RWPE1 (cell line): ENCODE measurements at places on chromosomes 11 and 22.
A peak's percentile ranks its signal among the peaks of the same experiment; 100 is the strongest.

DNA sequence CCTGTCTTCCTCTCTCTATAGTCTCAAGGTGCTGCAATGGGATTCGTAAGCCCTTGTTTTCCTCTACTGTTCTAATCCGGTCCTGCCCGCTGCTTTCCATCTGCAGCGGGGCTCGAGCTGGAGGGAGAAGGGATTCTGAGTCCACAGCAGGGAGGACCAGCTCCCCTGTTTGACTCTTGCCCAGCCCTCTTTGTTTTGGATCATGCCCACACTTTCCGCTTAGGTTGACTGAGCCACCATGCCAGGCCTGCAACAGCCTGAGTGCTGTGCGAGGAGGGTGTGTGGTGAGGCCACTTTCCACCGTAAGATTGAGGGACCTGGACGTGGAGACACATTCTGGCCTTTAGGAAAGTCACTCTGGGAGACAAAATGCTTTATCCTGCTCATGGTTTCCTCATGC is 58.3 kb downstream of the CEP164 start:
- DNase-seq = no peak

GRCh38 chr11:126145954-126146353 is 65.5 kb downstream of the RPUSD4 start:
- no peak for DNase-seq

DNA sequence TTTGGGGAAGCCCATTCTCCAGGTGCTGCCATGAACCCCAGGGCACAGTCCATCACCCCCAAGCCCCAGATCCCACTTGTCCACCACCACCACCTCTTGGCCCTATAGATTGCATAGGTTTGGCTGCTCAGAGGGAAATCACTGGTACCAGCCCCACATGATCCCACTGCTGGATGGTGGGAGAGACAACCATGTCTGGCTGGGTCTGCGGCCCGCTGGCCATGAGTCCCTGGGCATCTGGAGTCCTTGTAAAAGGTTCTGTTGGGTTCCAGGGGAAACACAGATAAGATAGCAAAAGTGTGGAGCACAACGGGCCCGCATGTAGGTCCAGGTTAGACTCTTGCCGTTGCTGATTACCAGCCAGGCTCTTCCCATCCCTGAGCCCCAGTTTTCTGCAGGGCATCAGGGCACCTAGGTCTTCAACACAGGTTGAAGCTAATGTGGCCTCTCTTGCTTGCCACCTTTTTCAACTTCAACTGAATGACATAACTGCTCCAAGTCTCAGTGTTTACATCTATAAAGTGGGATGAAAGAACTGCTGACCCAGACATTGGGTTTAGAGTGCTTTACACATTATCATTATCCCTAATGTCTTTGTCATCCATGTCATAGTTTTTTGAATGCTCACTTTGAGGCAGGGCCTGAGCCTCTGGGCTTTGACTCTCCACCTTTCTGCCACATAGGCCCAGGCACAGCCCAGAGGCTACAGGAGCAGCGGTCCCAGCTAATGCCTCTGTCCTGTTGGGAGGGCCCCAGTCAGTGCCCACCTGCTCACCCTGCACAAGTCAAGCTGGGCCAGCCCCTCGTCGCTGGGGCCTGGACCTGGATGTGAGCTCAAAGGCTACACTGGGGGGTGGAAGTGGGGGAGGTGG is 1.0 kb upstream of the TANGO2 start:
- DNase-seq = no peak

DNA sequence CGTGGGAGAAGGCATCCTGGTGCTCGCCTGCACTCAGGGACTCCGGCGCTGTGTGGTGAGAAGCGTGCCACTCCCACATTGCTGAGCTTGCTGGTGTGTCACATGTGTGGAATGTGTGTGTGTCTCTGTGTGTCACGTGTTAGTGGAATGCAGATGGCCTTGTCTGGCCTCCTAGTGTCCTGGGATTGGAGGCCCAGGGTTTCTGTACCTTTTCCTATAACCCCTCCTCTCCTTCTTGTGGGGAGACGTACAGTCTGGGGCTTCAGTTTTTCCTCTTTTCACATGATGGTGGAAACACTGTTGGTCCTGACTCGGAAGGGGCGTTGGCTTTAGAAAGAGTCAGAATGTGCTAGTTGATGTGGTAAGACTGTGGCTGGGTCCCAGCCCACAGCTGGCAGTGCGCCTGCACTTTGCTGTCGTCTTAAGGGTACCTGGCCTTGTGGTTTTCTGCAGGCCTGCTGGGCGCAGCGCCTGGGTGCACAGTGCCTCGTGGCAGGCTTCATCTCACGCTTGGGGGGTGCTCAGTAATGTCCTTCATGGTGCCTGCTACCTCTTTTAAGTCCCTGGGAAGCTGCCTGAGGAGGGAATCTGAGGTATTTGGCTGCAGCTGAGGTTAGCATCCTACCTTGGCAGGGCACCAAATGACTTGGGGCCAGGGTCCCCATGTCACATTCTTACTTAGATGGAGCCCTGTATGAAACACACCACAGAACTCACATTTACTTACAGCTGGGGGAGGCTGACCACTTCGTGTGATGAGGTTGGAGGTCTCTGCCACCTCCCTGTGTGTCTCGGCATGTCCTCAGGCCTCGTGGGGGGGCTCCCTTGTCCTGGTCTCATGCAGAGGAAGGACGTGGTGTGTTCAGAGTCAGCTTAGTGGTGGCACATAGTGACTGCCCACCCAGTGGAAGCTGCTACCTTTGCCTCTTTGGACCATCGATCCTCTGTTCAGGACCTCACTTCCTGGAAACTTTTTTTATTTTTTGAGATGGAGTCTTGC is 61.9 kb downstream of the MED15 start:
- peak; percentile 91 for DNase-seq

GRCh38 chr11:29996016-29996415 is 20.8 kb downstream of the KCNA4 start:
- no peak for DNase-seq
